ENCODE measurements at places on chromosomes 16 and 17. TPM values are rescaled to one million over a fixed set of nuclear protein-coding genes. Genes with fewer than 3 reads are reported as not detected.

MATCAP1 gene
- 157 TPM for polyA plus RNA-seq

CMTM2 gene
- 1.5 TPM for polyA plus RNA-seq

SDK2 gene
- 14.4 TPM for polyA plus RNA-seq

ADAP2 gene
- polyA plus RNA-seq = 8.4 TPM

NPIPB6 gene
- 6.1 TPM for polyA plus RNA-seq

All from spinal cord (tissue), 10 donors.